ENCODE measurements at places on chromosomes 16 and 17. TPM values are rescaled to one million over a fixed set of nuclear protein-coding genes. Genes with fewer than 3 reads are reported as not detected.
A peak's percentile ranks its signal among the peaks of the same experiment; 100 is the strongest.

DNA sequence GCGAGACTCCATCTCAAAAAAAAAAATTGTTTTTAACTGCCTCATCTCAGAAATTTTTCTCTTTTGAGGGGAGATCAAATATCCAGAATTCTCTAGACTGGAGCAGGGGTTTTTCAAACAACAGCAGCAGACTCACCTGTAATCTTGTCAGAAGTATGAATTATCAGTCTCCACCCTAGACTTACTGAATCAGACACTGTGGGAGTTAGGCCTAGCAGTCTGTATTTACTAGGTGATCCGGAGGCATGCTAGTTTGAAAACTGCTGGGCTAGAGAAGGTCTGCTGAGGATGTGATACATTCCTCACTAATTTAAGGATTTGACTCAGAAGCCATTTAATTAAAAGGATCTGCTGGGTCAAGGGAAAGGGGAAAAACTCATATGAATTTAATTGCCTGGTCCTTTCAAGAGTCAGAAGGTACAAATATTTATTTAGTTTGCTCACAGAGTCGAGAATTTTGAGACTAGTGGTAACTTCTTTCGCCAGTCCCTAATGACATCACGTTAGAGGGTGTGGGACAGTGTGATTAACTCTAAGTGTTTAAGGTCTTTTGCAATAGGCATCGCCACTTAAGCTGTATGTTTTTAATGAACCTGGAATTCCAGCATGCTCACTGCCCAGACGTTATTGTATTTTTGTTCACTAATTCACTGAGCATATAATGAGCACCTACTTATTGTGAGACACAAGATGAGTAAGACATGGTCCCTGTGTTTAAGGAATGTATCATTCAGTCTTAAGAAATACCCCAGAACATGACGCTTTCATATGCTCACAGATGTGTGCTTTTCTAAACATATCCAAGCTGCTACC is 14.2 kb downstream of the ATP6V0A1 start:
- peak; percentile 78 for DNase-seq

DNA sequence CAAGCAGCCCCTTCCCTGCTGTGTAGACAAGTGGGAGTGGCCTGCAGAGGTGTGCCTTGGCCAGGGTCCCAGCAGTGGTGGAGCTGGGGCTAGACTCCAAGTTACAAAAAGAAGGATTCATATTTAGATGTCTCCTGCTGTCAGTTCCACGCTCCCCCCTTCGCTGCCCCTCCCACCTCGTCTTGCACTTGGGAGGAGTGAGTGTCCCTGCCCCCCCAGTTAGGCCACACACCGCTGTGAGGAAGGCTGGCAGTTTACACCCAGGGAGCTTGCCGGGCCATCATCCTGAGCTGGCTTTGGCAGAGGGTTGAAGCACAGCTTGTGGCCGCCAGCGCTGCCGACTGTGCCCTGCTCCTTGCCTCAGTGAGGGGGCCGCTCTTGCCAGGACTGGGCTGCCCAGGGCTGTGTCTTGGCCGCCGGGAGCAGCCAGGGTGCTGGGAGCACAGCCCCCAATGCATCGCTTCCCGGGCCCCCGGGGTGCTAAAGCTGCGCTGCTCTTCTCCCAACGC is 44.3 kb downstream of the ELAC2 start:
- peak; percentile 18 for DNase-seq

GRCh38 chr17:58367461-58367860 is 15.5 kb upstream of the SUPT4H1 start:
- DNase-seq = no peak

The CORO6 gene
- total RNA-seq = 19.3 TPM
